Kasumi-1 (cell line): ENCODE measurements at places on chromosomes 5 and 9.

DNA sequence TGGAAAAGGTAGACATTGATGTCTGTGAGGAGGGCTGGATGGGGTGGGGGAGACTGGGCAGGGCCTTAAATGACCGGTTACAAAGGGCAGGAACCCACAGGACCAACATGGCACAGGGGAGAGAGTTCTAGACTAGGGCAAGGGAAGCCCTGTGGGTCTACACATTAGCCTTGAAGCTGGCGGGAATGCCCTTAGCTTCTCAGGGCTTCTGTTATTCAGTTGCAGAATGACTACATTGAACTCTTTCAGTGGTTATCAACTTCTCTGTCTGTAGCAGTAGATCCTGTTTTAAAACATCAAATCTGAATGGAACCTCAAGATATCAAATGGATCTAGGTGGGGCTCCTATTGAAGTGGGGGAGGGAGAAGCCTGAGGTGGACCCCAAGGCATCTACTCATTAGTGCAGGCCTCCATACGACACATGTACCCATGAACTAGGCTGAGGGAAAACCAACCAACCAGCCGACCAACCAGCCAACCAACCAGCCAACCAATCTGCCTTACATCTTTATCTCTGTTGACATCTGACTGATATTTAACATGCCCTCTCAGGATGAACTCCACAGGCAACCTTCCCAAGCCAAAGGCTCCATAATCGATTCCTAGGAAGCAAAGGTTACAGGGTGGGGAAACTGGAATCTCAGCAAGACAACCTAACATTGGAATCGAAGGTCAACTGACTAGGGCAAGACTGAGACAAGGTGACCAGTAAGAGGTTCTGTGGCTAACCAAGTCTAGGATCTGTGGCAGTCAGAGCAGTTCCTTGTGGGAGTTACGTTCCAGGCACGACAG lies 48.3 kb downstream of the DAP start:
- DNase-seq, result no peak

GRCh38 chr5:98999631-99000030 lies 70.8 kb upstream of the CHD1 start:
- DNase-seq, result no peak

- DNase-seq, result no peak
Observed at GRCh38 chr5:17665836-17666235, 31.6 kb downstream of the TAF11L14 start.

DNA sequence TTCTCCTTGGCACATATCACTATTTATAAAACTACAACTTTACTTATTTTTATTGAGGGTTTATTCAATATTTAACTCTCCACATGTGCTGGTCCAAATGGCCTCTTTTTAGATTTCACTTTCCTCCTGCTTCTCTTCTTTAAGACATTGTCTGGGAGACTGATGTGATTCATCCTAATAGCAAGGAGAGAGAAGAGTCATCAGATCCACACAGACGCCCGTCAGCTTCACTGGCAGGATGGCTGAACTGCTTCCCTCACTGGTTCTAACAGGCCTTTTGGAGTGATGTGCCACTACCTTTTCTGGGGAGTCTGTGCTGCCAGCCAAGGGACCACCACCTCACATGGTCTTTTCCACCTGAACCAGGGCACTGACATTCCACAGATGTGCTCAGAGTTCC lies 16.5 kb upstream of the ROR2 start:
- no peak for DNase-seq

DNA sequence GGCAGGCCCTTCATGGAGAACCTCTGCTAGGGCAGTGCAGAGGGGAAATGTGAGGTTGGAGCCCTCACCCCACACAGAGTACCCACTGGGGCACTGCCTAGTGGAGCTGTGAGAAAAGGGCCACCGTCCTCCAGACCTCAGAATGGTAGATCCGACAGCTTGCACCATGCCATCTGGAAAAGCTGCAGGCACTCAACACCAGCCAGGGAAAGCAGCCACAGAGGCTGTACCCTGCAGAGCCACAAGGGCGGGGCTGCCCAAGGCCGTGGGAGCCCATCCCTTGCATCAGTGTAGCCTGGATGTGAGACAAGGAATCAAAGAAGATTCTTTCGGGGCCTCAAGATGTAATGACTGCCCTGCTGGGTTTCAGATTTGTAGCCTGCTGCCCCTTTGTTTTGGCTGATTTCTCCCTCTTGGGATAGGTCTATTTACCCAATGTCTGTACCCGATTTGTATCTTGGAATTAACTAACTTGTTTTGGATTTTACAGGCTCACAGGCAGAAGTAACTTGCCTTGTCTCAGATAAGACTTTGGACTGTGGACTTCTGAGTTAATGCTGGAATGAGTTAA lies 16.6 kb upstream of the ZDHHC11 start:
- DNase-seq, result no peak

- DNase-seq, result peak; percentile 96
Observed at GRCh38 chr5:151483176-151483575, 35.8 kb downstream of the SLC36A1 start.

GRCh38 chr9:125361837-125362531 lies 100.4 kb downstream of the GAPVD1 start:
- DNase-seq, result peak; percentile 63

DNA sequence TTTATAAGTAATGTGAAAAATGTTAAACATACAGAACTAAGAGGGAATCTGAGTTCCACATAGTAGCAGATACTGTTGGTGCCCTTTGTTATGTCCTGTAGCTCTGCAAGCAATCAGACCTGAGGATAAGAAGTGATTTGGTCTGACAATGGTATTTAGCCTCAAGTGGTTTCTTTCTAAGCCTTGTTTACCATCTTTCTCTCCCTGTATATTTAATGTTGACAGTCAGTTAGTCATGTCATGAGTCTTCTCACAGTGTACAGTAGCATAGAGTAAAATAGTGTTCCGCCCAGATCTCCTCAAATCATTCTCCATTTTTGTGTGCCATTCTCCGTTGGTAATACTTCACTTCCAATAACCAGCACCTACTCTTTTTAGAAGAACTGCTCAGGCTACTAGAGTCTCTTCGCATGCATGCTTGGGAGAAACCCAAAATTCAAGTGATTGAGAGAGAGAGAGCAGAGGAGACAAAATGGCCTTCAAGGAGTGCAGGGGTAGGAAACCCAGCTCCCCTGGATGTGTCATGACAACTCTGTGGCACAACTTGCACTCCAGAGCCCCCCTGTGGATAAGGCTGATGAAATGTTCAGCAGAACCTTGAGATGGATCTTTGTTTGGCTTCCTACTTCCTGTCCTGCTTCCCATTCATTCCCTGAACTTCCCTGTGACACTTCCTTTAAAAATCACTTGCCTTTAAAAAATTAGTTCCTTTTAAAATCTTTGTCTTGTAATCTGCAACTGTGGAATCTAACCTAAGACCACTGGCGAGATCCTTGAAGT lies 129.2 kb upstream of the FST start:
- DNase-seq, result peak; percentile 3

DNA sequence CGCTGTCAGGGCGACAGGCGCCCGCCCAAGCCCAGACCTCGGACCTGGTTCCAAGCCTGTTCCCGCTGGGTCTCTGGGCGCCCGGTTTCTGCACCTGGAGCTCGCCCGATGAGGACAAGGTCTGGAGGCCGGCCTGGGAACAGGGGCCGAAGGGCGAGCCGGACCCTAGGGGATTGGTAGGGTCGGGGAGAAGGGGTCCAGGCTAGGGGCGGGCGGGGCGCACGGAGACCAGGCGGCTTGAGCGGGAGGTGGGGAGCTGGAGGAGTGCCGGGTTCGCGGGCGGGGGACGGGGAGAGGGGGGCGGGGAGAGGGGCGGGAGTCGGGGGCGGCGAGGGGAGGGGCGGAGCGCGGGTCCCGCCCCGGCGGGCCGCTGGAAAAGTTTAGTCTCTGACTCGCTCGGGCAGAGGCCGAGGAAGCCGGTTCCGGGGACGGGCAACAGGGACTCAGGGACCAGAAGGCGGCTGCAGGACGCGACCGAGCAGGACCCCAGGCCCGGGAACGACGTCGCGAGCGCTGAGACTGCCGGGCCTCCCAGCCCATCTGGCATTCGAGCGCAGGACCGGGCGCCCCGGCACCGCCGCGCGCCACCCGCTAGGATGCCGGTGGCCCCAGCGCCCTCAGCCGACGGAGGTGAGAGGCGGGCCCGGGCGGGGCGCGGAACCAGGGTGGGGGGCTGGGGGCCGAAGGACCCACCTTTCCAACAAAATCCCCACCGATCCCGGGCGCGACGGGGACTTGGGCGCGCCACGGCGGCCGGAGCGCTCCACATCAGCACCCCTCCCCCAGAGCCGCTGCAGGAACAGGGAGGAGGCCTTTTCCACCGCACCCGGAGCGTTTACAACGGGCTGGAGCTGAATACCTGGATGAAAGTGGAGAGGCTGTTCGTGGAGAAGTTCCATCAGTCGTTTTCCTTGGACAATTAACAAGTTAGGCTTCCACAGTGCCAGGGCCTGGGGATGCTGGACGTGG lies at the start of gene S1PR3:
Gene S1PR3 (plus strand): TSS at position 403 of the 969 bp plus-strand sequence. CDS start 9,733 bp downstream, outside the sequence.
- peak; percentile 25 for DNase-seq

- DNase-seq, result peak; percentile 40
Observed at GRCh38 chr5:77852514-77853352, 76.6 kb upstream of the TBCA start.

DNA sequence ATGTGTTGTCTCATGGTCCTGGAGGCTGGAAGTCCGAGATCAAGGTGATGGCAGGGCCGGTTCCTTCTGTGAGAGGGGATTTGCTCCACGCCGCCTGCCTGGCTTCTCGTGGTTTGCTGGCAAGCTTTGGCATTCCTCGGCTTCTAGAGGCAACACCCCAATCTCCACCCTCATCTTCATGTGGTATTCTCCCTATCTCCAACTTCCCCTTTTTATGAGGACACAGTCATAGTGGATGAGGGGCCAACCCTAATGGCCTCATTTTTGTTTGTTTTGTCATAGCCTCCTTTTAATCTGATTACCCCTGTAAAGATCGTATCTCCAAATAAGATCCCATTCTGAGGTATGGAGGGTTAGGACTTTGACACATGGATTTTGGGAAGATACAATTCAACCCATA lies 41.7 kb upstream of the CLK4 start:
- DNase-seq, result peak; percentile 70

- DNase-seq, result peak; percentile 15
Observed at GRCh38 chr9:706606-707459, 134.7 kb upstream of the DMRT1 start.

DNA sequence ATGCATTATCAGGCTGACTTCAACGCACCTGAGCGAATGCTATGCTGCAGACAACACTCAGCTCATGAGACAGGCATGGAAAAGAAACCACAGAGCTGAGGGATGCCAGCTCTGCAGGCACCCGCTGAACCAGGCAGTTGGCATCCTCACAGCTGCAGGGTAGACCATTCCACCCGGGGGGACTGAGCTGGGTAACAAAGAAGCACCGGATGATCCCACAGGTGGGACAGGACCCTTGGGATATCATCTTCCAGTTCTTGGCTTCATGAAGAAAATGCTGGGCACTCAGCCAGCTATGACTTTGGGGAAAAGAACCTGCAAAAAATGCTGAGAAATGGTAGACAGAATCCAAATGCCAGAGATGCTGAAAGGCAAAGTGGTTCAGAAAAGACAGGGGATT lies 9.6 kb downstream of the EPB41L4B start:
- no peak for DNase-seq

- no peak for DNase-seq
Observed at GRCh38 chr9:129422843-129423192, 198.1 kb downstream of the C9orf50 start.

DNA sequence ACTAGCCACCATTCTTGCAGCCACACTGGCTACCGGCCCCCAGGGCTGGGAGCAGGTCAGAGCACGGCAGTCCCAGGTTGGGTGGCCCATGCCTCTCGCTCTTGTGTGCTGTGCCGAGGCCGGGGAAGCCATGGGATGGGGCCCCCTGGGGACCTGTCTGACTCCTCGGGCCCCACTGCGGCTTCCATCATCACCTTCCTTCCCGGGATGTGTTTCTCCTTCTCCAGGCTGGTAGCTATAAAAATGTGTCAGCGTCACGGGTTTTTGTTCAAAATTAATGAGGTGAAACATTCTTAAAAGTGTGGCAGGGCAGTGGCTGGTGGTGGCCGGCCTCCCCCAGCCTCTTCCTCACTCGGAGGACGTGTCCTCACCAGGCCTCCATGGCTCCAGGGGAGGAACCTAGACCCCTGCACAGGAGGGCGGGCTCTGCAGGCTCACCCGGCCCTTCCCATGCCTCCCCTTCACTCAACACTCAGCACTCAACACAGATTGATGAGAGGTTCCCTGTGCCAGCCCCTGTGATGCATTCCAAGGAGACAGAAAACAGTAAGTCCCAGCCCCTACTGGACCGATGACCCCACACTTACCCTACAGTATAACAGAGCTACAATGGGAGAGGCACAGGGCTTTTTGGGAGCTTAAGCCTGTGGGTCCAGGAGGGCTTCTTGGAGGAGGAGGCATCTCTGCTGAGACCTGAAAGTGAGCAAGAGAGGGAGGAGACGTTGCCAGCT lies 43.2 kb downstream of the PTGES start:
- no peak for DNase-seq

- DNase-seq, result peak; percentile 32
Observed at GRCh38 chr9:112887381-112887780, 3.3 kb downstream of the SLC46A2 start.

DNA sequence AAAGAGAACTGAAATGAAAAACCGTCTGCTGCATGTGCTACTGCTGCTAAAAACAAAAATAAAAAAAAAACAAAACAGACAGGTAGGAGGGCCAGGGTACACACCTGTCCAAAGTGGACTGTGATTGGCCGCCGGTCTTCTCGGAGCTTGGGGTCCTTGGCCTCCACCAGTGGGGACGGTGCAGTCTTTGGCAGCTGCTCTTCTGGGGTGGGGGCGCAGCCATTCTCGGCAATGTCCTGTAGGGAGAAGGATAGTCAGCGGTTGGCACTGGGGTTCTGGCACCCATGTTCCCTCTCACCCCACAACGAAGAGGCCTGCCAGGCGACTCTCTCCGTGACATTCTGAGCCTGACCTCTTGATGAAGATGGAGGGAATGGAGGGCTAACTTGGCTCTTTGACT lies 84.3 kb downstream of the CRB2 start:
- no peak for DNase-seq

- no peak for DNase-seq
Observed at GRCh38 chr9:105280691-105281090, 36.2 kb downstream of the SLC44A1 start.

DNA sequence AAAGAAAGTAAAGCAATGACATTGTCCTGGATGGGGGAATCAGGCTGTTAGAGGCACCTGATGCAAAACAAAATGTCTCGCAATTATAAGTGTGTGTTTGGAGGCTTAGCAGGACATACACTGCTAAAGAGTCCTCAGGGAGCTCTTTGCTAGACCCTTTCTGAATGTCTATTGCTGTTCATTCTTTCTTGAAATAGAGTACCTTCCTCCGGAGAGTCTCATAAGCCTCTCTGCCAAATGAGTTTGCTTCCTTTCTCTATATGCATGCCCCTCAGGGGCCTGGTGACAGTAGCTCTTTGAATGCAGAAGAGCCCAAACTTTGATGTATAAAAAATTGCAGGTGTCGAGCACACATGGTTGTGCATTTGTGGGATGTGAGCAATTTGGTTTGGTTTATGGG lies 26.4 kb upstream of the ADAMTSL1 start:
- DNase-seq, result no peak

DNA sequence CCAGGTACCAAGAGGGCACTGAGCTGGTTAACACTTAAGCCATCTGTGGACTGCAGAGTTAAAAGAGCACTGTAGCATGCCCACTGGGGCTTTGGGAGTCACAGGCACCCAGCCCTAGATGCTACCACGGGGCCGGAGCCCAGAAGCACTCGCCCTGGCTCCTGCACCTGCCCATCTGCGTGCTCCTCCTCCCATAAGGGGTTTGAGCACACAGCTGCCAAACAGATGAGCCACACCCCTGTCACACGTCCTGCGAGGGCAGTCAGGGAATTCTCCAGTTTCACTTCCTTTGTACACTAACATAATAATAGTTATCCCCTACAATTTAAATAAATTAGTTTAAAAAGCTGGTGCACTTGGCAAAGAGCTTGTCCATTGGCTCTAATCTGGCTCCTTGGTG lies 4.5 kb upstream of the PCA3 start:
- DNase-seq, result no peak
